Bronchial epithelial cell (primary cell): ENCODE measurements at places on chromosomes 11 and 22. TPM values are rescaled to one million over a fixed set of nuclear protein-coding genes. Genes with fewer than 3 reads are reported as not detected.

SHANK3 gene
- 0.79 and 0.90 TPM in 2 replicates for total RNA-seq

MUC2 gene
- not detected in 2 replicates for total RNA-seq

WBP2NL gene
- total RNA-seq = 0.26 and 0.77 TPM in 2 replicates

LDHAL6A gene
- not detected in 2 replicates for total RNA-seq

MRGPRX3 gene
- 0.13 TPM in 1 of 2 replicates, not detected in the other for total RNA-seq

MOB2 gene
- 38.2 and 41.1 TPM in 2 replicates for total RNA-seq

OR1S1 gene
- not detected in 2 replicates for total RNA-seq

INS gene
- not detected in 2 replicates for total RNA-seq

PKP3 gene
- 231 and 328 TPM in 2 replicates for total RNA-seq

PARVG gene
- total RNA-seq = not detected in 2 replicates

DNA sequence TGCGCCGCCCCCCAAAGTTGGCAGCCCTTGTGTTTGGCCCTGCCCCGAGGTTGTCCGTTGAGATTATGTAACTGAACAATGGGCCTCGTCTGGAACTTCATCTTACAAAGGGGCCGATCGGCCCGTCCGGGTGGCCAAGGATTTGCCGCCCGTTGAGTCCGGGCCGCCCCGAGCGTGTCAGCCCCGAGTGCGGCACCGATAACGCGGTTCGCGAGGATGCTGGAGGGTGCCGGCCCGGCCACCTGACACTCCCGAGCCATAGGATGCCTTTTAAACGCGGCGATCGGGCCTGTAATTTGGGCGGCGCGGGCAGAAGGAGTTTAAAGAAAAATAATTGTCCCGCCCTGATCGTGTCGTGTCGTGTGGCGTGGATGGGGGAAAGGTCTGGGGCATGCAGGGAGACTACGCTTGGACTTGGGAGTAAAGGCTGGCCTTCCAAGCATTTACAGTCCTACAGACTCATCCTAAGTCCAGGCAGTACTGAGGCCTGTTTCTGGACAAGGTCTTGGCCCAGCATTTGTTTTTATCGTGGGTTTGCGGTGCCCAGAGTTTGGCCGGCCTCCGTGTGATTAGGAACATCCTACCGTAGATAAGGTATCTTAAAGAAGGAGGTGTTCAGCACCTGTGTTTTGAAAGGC, 1.3 kb downstream of the WEE1 start:
- no peak for DNase-seq

DNA sequence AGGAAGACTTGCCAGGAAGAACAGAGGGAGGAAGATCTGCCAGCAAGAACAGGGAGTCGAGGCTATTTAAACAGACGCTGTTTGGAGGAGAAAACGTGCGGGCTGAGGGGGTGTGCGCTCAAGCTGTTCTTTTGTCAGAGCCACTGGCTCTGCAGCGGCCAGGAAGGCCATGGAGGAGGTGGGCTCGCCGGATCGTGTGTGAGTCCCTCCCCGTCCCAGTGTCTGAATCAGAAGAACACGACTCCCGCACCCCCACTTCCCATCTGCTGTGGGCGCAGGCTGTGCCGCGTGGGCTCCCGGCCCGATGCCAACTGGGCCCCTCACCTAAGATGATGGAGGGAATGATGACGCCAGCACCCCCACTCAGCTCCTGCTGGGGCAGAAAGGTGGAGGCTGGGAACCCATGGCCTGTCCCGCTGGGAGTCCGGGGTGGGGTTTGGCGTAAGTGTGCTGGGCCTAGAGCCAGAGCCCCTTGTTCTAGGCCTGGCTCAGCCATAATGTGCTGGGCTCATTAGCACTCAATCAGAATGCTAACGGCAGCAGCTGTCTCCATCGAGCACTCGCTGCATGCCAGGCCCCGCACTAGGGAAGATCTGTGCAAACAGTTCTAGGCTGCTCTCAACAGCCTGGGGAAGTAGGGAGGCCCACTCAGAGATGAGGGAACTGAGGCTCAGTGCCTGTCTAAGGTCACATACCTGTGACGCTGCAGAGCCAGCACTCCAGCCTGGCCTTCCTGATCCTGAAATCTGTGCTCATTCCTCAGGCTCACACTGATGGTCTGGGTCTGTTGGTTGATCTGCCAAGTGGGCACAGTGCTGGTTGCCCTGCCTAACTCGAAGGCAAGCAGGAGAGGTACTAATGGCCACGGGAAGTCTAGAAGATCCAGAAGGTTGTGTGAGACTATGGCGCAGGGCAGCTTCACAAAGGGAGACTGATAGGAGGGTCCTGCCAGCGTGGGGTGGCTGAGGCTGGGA, 11.5 kb downstream of the NPTXR start:
- DNase-seq = no peak

GRCh38 chr11:78193806-78194205, 5.1 kb downstream of the USP35 start:
- no peak for DNase-seq

GRCh38 chr11:93573184-93573583, 30.0 kb upstream of the SMCO4 start:
- peak; percentile 7 for DNase-seq

DNA sequence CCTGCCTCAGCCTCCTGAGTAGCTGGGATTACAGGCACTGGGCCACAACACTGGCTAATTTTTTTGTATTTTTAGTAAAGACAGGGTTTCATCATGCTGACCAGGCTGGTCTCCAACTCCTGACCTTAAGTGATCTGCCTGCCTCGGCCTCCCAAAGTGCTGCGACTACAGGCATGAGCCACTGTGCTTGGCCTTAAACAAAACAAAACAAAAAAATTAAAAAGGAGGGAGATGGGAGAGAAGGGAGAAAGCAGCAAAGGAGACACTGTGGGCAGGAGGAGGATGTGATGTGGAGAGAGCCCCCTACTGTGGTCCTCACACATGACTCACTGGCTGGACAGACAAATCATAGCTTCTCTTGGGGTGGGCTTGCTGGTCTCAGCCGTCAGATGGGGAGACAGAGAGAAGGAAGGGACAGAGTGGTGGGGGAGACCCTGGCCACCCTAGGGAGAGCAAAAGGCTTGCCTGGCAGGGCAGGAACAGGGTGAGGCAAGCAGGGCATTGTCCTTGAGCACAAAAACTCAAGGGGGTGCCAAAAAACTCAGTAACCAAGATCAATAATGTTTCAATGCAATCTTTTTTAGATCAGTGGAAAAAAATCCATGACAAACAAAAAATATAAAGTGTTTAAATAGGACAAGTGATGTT, 31.6 kb downstream of the TPST2 start:
- no peak for DNase-seq

DNA sequence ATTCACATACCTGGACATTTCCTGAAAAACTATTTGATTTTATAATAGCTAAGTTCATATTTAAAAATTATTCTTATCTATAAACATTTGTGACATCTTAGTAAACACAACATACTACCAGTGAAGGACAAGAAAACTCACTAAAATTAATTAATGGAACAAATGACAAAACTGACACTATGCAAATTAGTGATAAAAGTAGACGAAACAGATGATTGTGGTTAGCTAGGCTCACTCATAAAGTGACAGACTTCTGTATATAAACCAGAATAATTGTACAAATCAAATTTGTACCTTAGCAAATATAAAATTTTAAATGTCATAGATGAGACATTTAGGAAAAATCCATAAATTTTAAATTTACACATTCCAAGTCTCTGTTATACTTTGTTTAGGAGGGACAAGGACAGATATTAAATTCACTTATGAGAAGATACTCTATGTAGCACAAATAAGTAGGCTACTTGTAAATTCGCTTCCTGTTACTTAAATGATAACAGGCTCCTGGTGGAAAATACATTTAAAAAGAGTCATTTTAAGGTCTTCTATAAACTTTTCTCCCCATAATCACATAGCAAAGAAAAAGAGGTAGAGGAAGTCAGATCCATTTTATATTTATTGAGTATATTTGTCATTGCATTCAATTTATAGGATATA, 81.2 kb downstream of the KIF18A start:
- DNase-seq = no peak

DNA sequence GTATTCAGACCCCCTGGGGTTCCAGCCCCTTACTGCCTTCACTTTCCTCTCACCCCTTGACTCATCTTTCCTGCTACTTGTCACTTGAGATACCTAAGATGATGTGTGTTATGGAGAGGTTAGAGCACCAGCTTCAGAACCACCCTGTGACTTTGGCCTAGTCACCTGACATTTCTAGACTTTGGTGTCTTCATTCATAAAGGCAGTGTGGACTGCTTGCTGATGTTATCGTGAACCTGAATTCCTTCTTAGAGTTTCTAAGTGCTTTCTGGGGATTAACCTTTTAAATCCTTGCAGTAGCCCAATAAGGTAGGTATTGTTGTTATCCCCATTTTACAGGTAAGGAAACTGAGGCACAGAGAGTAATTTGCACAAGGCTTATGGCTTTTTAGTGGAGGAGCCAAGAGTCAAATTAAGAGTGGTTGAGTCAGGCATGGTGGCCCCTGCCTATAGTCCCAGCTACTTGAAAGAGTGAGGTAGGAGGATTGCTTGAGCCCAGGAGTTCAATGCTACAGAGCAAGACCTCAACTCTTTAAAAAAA, 5.1 kb upstream of the BBS1 start:
- no peak for DNase-seq

GRCh38 chr11:15764948-15765347, 591.4 kb downstream of the SOX6 start:
- DNase-seq = peak; percentile 71

- no peak for DNase-seq
Measured at GRCh38 chr22:27075028-27075678, 417.8 kb downstream of the MIAT start.

- DNase-seq = no peak
Measured at GRCh38 chr11:2529636-2530035, 84.8 kb downstream of the KCNQ1 start.

- DNase-seq = no peak
Measured at GRCh38 chr11:61863548-61864081, 27.7 kb downstream of the FADS3 start.

DNA sequence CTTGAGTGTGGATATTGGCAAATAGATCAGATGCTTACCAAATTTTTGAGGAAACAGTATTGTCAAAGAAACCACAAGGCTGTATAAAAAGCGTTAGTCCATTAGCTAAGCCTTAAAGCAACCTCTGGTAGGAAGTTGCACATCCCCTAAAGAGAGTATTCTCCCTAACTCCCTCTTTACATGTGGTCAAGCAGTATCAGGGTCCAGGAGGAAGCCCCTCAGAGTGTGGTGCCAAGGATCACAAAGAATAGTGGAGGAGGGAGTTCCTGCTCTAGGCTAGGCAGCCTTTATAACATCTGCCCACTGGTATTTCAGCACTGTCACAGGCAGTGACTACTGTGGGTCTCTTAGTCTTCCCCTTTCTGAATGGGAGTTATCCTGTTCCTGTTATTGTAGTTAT, 18.8 kb upstream of the AMPD3 start:
- DNase-seq = no peak

GRCh38 chr11:60960405-60960804, 8.4 kb upstream of the SLC15A3 start:
- no peak for DNase-seq

DNA sequence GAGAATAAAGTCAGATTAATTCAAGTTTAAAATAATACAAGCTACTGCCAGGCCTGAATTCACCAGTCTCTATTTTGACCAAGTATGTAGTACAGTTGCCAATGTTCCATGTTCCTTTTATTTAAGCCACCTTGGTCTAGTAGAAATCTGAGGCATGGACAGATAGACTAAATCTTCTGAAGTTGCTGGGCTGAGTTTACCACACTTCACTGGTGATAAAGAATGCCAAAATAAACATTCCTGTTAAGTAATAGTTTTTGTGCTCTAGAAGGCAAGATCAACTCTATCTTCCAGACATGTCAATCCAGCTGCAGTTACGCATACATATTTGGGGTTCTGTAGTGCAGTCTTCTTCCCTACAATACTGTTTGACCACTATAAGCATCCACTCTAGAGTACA, 83.9 kb upstream of the C11orf87 start:
- DNase-seq = no peak

GRCh38 chr11:12199231-12199948, 89.0 kb downstream of the MICAL2 start:
- DNase-seq = no peak

- peak; percentile 93 for DNase-seq
Measured at GRCh38 chr22:42635531-42635930, 4.9 kb downstream of the ATP5MGL start.

DNA sequence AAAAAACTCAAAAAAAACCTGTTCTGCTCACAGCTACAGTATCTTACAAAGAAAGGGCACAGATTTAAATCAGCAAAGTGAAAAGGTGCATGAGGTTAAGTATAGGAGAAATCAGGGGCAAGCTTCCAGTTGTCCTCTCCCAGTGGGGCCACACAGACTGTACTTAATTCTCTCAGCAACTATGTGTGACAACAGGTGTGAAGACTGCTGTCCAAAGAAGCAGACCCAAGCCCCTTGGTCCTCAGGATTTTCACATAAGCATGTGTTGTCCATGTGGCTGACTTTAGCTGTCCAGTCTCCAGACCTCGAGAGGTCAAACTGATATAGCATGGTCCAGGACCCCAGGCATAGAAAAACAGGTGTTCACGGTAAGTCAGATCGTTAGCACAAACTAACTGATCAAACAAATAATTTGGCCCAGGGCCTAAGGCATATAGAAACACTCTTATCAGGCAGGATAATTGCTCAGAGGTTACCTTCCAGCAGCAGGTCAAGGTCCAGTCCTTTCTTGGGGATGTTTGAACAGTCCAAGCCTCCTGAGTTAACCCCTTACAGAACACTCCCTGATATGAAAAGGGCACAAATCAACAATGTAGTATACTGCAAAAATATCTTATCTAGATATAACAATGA, 21.1 kb upstream of the CSTF3 start:
- DNase-seq = no peak

DNA sequence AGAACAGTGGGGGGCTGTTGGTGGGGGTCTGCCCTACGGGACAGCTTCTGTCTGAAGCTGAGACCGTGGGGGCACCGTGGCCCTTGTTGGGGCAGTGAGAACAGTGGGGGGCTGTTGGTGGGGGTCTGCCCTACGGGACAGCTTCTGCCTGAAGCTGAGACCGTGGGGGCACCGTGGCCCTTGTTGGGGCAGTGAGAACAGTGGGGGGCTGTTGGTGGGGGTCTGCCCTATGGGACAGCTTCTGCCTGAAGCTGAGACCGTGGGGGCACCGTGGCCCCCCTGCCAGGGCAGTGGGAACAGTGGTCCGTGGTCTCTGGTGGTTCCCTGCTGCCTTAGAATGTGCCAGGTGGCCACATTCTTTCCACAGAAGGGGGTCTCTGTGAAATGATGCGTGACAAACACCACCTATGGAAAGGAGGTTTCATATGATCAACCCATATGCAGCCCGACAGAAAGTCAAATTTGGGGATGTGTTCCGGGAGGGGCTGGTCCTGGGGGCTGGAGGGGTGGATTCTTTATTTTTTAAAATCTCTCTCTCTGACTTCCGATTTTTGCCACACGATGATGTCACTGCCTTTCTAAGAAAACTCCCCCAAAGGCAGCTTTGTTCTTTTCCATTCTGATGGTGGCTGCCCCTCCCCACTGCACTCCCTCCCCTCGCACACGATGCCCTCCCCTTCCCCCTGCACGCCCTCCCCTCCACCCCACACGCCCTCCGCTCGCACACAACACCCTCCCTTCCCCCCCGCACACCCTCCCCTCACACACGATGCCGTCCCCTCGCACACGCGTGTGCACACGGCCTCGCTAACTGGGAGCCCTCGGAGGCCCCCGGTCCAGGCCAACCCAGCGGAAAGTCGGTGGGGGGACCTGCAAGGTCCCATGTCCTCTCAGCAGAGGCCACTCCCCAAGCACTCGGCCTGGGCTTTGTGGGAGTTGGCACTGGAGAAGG, 1186.5 kb downstream of the BRD1 start:
- no peak for DNase-seq
